ENCODE measurements at places on chromosomes 5 and 9.

DNA sequence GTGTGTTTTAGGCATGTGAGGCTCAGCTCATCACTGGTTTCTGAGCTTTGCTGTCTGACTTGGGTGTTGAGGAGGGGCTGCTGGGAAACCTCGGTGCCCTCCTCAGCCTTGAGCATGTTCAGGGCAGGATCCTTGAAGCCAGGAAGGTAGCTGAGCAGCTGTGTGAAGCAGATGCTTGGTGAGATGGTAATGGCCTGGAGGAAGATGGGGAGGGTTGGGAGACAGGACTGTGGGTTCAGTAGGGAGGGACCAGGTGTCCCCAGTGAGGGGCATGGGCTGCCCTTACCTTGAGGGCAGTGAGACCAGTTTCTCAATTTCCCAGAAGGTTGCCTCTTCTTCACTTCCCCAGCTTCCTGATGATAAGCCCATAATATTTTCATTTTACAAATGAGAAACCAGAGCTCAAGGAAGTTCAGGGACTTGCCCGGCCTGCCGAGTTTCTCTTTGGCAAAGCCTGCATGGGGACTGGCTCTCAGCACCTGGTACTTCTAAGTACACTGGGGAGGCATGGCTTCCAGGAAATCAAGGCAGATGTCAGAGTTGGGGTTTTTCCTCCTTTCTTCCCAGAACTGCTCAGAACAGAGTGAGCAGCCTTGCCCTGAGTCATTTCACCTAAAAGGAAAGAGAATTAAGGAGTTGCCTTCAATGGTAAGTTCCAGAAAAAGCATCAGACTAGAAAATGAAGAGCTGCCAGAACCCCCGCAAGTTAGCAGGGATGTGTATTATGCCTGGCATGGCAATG, 225.7 kb downstream of the MAST4 start:
- no peak for DNase-seq

- DNase-seq, result no peak
Measured at GRCh38 chr9:25003686-25004085, 458.0 kb upstream of the IZUMO3 start.

- DNase-seq, result no peak
Measured at GRCh38 chr5:58855851-58856739, 273.2 kb downstream of the RAB3C start.

DNA sequence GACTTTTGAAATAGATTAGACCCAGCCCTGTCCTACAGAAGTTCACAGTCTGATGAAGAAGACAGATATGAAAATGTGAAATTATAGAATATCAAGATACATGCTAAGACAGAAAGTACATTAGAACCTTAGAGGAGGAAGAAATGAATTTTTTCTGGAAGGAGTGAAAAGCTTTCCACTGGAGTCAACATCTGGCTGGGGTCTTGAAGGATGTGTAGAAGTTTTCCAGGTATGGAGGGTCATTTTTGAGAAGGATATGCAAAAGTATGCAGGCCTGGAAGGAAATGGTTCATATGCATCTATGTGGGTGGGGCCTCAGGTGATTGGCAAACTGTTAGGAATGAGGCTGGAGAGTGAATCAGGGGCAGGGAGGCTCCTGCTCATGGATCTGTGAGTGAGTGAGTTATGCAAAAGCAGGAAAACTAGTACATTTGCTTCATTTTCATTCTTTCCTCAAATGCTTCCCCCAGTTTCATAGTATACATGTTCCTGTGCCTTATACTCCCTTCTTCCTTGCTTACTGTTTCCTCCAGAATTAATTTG, 142.3 kb downstream of the GRIA1 start:
- no peak for DNase-seq

DNA sequence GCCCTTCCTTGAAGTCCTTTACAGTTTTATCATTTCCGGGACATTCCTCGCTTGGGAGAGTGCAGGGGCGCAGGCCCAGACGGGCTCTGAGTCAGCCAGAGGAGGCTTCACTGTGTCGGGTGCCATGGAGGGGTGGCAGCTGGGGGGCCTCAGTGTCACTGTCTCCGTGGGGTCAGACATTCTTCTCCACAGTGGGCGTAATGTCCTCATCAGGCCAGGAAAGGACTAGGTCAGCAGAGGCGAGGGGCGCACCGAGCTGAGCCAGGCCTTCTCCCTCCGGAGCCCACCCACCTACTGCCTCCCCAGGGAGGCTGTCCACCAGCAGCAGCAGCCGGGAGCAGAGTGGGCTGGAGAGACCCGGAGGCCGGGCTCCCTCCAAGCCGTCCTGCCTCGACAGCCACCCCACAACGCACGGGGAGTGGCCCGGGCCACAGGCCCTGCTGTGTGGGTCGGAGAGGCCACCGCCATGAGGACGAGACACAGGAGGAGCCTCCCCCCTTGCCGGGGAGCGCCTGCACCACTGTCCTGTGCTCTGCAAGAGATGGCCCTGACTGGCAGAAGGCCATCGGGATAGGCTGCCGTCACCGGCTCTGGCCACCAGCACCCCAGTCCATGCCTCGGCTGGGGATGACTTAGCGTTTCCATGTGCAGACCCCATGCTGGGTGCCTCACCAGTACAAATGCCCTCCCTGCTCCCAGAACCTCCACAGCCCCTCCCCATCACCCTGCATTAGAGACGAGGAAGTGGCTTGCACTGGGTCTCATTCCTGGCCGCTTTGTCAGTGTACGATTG, 26.5 kb downstream of the SARDH start:
- no peak for DNase-seq

DNA sequence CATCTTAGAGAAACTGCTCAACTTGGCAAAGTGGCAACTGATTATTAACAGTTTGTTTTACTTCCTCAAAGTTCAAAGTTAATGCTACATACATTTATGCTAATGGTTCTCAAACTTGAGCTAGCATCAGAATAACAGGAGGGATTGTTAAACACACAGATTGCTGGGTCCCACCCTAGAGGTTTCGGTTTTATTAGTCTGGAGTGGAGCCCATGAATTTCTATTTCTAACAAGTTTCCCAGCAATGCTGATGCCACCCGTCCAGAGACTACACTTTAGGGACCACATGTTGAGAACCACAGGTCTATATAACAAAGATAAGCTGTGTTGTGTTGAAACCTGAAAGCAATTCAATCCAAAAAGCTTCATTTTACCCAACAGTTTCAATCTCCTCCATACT, 95.3 kb downstream of the FBXW11 start:
- no peak for DNase-seq

DNA sequence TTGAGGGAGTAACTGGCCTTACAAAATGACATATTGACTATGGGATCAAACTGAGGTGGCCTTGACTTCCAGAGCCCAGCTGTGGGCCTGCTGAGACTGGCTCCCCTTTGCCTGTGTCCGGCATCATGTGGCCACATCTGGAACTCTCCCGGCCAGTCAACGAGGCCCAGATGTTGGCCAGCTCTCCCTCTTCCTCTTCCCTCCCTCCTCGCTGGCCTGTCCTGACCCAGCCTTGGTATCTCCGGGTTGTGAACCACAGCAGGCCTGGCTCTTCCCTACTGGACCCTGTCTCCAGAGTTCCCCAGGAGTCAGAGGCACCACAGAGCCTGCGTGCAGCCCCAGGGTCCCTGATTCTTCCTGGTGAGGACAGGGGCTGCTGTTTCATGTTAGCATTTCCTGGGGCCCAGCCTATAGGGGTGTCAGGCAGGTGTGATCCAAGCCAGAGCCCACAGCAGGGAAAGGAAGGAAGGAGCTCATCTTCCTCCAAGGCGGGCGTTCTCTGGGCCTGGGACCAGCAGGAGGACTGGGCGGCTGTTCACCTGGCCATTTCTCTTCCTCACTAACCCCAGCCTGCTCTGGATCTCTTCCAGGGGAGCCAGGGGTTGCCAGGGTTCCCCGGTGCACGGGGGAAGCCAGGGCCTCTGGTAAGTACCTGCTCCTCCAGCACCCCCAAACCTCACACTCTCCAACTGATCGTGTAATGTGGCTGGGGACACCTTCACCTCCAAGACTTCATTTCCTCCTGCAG, 81.2 kb downstream of the COL27A1 start:
- DNase-seq, result no peak

- DNase-seq, result no peak
Measured at GRCh38 chr9:109794361-109795012, 14.5 kb downstream of the PALM2AKAP2 start.

DNA sequence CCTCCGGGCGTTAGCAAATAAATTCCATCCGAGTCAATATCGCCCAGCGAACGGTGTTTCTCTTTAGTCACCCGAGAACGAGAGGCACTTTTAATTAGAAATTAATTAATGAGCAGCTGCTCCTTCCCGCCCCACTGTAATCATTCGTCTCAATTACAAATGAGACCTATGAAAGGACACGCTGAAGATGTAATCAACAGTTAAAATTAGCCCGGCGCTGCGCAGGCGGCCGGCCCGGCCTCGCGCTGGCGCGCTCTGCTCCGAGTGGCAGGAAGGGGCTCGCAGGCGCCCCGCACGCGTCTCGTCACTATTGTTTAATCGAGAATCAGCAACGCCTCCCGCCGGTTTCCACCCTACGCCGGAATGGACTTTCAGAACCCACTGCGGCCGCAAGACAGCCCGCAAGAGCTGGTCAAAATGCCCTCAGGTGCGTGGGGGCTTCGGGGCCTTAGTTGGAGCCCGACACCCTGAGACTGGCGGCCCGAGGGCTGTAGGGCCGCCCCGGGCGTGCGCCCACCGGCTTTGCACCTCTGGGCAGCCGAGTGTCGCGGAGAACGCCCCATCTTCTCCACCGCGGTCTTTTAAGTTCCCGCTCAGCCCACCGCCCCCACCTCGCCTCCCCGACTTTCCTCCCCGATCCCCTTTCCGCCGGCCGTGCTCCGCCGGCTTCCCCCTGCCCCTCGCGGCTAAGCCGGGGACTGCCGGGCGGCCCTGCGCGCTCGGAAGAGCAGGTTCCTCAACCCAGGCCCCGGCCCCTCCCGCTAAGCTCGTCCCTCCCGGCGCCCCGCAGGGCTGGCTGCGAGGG, 597 bp upstream of the IRX4 start:
- DNase-seq, result no peak

DNA sequence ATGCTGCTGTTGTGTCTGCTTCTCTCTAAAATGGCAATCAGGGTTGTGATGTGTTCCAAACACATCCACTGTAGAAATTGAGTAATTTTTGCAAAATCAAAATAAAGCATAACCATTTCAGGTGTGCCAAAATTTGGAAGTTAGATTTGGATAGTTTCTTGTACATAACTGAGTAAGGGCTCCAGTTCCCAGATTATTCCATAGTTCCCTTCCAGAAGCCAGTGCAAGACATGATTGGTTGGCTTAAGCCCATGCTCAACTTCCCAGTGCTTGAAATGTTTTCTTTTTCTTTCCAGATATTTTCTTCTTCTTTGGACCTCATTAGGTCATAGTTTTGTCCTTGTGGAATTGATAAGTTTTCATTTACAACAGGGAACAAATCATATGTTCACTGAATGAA, 64.2 kb downstream of the SNCAIP start:
- DNase-seq, result no peak

- DNase-seq, result no peak
Measured at GRCh38 chr9:36976371-36977030, 57.6 kb downstream of the PAX5 start.

DNA sequence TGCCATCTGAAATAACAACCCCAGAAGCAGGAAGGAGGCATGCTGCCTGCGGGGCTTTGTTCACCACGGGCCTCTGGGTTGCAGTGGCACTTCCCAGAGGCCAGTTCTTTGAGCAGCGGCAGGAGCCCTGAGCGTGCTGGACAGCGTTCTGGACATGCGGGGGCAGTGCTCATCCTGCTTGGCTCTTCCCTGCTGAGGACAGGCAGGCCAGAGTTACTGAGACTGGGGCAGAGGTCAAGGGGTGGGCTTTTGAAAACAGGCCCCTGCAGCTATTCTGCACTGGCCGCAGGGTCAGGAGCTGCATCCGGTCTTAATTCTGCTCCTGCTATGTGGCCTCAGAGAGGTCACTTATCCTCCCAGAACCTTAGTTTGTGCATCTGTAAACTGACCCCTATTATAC, 258.6 kb downstream of the FSTL4 start:
- DNase-seq, result no peak

- DNase-seq, result no peak
Measured at GRCh38 chr9:124014956-124015660, 3.5 kb downstream of the LHX2 start.

- DNase-seq, result no peak
Measured at GRCh38 chr5:108869066-108869465, 121.4 kb downstream of the FER start.

DNA sequence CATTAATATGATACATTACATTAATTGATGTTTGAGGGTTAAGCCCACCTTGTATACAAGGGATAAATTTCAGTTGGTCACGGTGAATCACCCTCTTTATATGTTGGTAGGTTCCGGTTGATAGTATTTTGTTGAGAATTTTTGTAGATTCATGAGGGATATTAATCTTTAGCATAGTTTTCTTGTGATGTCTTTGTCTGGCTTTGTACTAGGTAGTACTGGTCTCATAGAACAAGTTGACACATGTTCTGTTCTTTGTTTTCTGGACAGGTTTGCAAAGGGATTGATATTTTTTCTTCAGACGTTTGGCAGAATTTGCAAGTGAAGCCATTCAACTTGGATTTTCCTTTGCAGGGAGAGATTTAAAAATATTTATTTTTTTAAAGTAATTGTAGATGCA, 49.1 kb upstream of the CLK4 start:
- no peak for DNase-seq

GRCh38 chr9:88184976-88185375, 46.7 kb upstream of the SPATA31C2 start:
- no peak for DNase-seq

- DNase-seq, result no peak
Measured at GRCh38 chr9:16030528-16031185, 477.8 kb downstream of the CCDC171 start.

- DNase-seq, result no peak
Measured at GRCh38 chr9:119339056-119339455, 30.2 kb downstream of the BRINP1 start.

GRCh38 chr5:137621306-137621705, 114.6 kb downstream of the KLHL3 start:
- no peak for DNase-seq

DNA sequence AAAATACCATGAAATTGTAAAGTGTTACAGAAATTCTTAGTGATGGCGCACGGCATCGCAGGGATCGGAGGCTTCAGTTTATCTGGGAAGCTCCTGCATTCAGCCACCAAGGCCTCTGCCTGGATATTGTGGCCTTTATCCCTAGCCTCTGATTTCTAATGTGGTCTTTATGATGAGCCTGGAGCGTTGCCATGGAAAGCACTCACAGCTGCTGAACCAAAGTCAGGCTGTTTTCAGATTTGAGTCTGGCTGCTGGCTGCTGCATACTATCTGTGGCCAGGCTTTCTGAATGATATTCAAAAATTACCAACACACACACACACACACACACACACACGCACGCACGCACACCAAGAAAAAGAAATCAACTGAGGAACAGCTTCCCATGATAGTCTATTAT, 101.1 kb upstream of the ZNF366 start:
- DNase-seq, result no peak

GRCh38 chr9:19114680-19115270, 12.1 kb upstream of the HAUS6 start:
- no peak for DNase-seq

DNA sequence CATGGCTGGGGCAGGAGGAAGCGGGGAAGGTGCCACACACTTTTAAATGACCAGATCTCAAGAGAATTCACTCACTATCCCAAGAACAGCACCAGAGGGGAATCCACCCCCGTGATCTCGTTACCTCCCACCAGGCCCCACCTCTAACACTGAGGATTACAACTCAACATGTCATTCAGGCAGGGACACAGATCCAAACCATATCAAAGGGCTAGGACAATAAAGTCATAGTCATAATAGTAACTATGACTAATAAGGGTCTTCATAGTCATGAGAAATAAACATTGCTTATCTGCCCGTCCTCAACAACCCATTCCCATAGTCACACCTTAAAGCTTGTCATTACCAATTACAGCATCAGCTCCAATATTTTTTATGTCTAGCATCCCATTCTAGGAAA, 65.3 kb upstream of the SMC2 start:
- DNase-seq, result no peak

Measured in thoracic aorta (tissue), 2 donors.